ENCODE measurements at places on chromosomes 7 and 10.

- no peak for DNase-seq
Measured at GRCh38 chr7:116261904-116262303, 51.6 kb downstream of the TES start.

DNA sequence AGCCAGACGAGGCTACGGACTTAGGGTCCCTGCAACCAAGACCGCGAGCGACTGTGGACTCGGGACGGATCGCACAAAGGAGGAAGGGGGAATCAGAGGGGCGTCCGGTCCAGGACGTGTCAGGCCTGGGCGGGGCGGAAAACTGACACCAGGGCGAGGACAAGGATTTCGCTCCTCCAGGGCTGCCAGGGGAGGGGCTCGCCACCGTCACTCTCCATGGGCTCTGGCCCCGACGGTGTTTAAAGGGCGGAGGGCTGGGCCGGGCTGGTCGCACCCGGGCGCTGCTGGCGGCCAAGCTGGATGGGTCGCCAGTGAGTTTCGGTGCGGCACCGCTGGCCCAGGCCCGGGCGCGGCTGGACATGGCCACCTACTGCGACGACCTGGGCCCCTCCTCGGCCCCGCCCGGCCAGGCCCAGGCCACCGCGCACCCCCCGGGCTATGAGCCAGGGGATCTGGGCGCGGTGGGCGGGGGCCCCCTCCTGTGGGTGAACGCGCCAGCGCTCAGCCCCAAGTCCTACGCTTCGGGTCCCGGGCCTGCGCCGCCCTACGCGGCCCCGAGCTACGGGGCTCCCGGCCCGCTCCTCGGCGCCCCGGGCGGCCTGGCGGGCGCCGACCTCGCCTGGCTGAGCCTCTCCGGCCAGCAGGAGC lies at the start of gene FOXI2:
Gene FOXI2, plus strand, starts transcription at position 271 of the 648 bp plus-strand sequence. Its CDS starts 89 bp downstream, at position 360.
- no peak for DNase-seq

DNA sequence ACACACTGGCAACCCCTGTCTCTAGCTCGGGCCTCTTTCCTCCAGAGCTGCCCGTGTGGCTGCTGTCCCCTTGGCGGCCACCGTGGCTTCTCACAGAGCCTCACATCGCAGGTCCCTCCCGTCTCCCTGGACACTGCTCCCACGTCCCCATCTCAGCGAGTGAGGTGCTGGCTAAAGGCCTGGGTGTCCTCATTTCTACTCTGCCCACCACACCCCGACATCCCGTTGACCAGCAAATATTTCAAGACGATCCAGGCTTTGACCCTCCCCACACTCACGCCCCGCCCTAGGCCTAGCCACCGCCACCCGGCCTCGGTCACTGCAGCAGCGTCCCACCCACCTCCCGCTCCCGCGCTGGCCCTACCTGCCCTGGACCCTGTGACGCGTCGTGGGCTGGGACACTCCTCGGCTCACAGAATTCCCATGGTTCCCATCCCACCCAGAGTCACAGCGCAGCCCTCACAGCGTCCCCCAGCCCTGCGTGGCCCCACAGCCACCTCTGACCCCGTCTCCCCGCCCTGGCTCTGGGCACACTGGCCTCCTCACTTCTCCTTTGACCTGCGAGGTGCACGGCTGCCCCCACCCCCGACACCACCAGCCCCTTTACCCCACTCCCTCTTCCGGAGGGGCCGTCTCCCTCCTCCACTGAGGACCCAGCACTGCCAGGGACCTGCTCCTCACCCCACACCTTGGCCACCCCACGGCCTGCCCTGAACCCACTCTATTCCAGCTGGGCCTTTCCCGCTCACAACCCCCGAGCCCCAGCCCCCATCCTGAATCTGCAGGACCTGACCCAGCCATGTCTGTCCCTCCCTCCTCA lies 6.9 kb downstream of the ADAP1 start:
- DNase-seq = no peak

DNA sequence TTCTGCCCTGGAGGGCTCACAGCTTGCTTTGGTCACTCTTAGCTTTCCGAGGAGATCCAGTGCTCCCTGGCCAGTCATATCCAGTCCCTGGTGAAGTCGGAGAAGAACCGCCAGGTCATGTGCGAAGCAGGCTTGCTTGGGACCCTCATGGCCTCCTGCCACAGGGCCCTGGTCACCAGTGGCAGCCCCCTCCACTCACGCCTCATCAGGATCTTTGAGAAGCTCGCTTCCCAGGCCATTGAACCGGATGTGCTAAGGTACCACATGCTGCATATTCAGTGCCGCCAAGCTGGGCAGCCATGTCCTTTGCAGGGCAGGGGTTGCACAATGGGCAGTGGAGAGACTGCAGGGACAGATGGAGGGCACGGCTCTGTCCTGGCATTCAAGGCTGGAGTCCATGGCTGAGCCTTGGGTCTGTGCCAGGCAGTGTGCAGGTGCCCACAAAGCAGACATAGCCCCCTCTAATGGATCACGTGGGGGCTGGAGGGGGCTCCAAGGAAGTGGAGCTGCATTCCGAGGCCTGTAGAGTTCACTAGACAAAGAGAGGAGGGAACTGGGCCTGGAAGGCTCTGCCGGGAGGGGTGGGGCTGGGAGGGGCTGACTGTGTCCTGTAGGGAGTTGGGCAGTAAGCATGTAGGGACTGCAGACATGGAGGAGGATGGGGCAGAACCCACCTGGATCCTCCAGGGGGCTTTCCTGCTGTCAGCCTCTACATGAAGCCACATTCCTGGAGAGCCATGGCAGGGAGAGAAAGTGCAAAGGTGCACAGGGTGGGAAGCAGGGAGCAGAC lies 89.9 kb downstream of the WDFY4 start:
- no peak for DNase-seq

DNA sequence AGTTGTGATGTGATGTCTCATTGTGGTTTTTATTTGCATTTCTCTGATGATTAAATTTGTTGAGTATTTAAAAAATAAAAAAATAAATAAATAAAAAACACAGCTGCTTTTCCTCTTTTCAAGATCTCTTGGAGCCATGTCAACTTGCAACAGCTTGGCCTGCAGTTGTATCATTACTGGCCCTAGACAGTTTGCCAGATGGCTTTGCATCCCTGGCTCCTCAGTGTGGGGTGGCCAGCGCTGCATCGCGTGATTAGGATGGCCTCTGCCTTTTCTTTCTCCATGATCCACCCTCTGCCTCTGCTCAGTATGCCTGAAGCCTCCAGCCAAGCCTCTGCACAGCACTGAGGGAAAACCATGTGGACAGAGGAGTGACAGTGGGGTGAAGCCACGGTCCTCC lies 96.8 kb downstream of the PPP1R3C start:
- DNase-seq = no peak

DNA sequence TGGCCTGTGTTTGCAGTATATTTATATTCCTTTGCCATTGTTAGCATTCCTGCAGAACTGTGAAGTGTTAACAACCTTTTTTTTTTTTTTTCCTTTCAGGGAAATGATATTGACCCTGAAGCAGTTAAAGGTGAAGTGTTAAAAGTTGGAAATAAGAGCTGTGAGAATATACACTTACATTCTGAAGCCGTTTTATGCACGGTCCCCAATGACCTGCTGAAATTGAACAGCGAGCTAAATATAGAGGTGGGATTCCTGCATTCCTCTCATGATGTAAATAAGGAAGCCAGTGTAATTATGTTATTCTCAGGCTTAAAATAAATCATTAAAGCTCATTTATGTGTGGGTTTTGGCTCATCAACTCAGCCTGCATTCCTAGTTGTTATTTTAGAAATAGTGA lies 92.8 kb upstream of the CAPZA2 start:
- DNase-seq = no peak

- no peak for DNase-seq
Measured at GRCh38 chr10:74967911-74968666, 141.7 kb downstream of the KAT6B start.

DNA sequence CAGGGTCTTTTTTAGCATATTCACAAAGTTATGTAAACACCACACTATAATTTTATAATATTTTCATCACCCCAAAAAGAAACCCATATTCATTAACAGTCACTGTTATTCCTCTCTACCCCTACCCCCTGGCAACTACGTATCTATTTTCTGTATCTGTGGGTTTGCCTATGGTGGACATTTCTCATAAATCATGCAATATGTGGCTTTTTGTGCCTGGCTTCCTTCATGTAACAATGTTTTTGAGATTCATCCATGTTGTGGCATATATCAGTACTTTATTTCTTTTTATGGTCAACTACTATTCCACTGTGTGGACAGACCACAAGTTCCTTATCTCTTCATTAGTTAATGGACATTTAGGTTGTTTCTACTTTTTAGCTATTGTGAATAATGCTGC lies 59.1 kb upstream of the PAPSS2 start:
- no peak for DNase-seq

GRCh38 chr7:52507546-52508255 lies 527.7 kb upstream of the POM121L12 start:
- DNase-seq = no peak

- DNase-seq = no peak
Measured at GRCh38 chr7:79854621-79855020, 280.0 kb upstream of the GNAI1 start.

DNA sequence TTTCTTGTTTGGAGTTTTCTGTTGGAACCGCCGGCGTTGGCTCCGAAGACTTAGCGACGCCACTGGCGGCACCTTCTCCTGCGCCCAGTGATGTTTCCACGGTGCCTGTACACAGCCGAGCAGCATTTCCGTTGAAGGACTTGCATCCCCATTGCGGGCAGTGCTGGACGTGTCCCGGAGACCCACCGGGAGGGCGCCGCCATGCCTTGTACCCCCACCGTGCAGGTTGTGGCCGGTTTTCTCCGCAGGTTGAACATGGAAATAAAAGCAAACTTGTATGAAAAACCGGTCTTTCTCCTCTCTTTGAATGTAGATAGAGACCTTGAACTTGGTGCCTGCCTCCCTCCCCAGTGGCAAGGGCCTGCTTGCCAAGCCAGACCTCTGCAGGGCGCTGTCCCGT lies 22.9 kb upstream of the CHST12 start:
- DNase-seq = no peak

DNA sequence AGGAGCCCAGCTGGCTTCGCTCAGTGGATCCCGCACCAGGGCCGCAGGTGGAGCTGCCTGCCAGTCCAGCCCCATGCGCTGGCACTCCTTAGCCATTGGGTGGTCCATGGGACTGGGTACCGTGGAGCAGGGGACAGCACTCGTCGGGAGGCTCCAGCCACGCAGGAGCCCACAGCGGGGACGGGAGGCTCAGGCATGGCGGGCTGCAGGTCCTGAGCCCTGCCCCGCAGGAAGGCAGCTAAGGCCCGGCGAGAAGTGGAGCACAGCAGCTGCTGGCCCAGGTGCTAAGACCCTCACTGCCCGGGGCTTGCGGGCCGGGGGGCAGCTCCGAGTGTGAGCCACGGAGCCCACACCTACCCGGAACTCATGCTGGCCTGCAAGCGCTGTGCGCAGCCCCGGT lies 25.9 kb upstream of the AKR1C1 start:
- DNase-seq = no peak

GRCh38 chr10:70474780-70475179 lies 3.8 kb upstream of the PALD1 start:
- DNase-seq = no peak

- no peak for DNase-seq
Measured at GRCh38 chr7:154865984-154866685, 136.8 kb downstream of the PAXIP1 start.

GRCh38 chr7:153476166-153476565 lies 576.0 kb upstream of the DPP6 start:
- DNase-seq = no peak

DNA sequence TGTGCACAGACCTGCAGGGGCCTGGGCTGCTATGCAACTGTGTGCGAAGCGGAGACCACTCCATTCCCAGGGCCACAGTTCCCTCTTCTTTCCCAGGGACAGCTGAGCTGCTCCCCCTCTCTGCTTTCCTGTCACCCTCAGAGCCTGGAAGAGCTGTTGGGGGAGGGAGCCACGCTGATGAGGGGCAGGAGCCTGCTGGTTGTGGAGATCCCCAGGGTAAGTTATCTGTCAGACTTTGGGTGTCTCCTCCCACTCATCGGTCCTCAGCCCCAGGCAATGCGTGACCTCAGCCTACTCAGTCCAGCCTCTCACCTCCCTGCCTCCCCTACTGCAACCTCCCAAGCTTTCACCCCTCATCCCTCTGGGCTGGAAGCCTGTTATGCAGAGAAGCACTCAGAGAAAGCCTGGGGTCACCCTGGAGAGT lies 53.5 kb downstream of the ZNF467 start:
- DNase-seq = no peak

- no peak for DNase-seq
Measured at GRCh38 chr7:98294798-98295382, 13.4 kb downstream of the BRI3 start.

DNA sequence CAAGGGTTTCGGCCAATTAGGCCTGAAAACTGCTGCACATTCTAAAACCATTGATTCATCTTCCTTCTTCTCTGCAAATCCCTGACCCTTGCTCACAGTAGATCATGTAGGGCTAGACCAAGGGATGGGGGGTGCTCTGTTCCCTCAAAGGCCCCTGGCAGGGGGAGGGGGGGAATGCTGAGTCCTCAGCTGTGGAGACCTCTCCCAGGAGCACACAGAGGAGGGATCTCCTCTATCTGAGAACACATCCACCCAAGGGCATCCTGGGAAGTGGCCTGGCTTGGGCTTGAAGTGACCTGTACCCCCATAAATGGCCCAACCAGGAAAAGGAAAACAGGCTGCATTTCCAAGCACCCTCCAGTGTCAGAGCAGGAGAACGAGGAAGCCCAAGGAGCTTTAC lies 1.0 kb upstream of the CDHR1 start:
- no peak for DNase-seq

GRCh38 chr7:77420438-77420837 lies 4.3 kb upstream of the GSAP start:
- DNase-seq = no peak

GRCh38 chr10:59907918-59908807 lies 1.8 kb upstream of the CCDC6 start:
- peak; percentile 31 for DNase-seq
